ENCODE measurements at places on chromosomes 2 and 18. TPM values are rescaled to one million over a fixed set of nuclear protein-coding genes. Genes with fewer than 3 reads are reported as not detected.

TUBB6 gene
- 91.2 TPM for total RNA-seq

SLC5A7 gene
- total RNA-seq: 4.1 TPM

THOC1 gene
- total RNA-seq: 74.9 TPM

ERMN gene
- total RNA-seq: 0.43 TPM

C2orf42 gene
- 17.7 TPM for total RNA-seq

HOXD3 gene
- 19.5 TPM for total RNA-seq

HNMT gene
- total RNA-seq: 2.1 TPM

SRD5A2 gene
- 0.06 TPM for total RNA-seq

CTDP1 gene
- total RNA-seq: 9.6 TPM

TRPM8 gene
- 2.2 TPM for total RNA-seq

ANO7 gene
- total RNA-seq: 0.71 TPM

BCL2 gene
- 8.4 TPM for total RNA-seq

TMEFF2 gene
- 15.5 TPM for total RNA-seq

SCG2 gene
- total RNA-seq: 31.9 TPM

ACMSD gene
- 0.49 TPM for total RNA-seq

SERPINB13 gene
- 0.73 TPM for total RNA-seq

EVX2 gene
- total RNA-seq: 0.19 TPM

CDK5R2 gene
- 4.6 TPM for total RNA-seq

RGPD3 gene
- total RNA-seq: 0.75 TPM
